Spinal cord (tissue), 10 donors: ENCODE measurements at places on chromosomes 1 and 21.

- no peak for DNase-seq
Measured at GRCh38 chr1:232428036-232428645, 201.8 kb downstream of the SIPA1L2 start.

DNA sequence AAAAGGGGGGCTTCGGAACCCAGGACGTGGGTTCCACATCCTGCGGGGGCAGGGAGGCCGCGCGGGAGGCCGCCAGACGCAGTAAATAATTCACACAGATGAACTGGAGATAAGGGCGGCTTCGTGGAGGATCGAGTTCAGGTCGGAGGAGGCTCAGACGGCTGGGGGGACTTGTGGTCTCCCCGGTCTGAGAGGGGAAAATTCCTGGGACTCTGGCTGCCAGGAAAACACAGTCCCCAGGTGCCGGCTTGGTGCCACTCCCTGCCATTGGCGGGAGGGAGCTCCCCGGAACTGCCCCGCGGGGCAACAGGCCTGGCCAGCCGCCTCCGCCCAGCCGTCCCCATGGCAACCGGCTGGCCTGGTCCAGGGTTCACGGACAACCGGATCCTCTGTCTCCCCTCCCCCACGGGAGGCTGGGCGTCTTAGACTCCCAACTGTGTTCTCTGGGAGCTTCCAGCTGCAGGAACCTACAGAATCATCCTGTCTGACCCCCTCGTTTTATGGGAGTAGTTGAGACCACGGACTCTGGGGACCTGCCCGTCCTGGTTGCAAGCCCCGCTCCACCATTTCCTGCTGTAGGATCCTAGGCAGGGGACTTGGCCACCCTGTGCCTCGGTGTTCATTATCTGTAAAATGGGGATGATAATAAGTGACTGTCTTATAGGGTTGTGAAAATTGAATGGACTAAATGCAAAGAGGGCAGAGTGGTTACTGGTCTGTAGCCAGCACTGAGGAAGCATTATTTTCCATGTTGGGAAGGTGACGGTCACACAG, 9.6 kb downstream of the CAMK2N1 start:
- no peak for DNase-seq

DNA sequence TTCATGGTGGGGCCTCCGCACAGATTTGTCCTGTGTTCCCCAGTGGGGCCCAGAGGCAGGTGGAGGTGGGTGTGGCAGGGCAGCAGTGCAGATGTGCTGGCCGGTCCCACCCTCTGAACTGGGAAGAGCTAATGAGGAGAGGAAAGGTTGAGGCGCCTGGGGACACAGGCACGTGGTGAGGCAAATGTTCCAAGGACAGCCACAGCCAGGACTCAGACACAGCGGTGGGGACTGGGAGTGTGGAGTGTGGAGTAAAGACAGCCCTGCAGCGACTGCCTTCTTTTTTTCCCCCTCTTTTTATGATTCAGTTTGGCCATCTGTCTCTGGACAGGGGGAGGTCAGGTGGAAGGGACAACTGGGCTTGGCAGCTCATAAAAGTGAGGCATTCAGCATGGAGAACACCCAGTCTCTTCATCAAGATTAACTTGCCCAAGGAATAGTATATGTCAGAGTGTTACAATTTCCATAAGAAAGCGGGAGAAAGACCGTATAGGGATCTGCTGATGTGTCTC, 104.2 kb upstream of the GCLM start:
- no peak for DNase-seq

- DNase-seq, result peak; percentile 15
Measured at GRCh38 chr21:38806153-38806941, 618 bp downstream of the ETS2 start.

DNA sequence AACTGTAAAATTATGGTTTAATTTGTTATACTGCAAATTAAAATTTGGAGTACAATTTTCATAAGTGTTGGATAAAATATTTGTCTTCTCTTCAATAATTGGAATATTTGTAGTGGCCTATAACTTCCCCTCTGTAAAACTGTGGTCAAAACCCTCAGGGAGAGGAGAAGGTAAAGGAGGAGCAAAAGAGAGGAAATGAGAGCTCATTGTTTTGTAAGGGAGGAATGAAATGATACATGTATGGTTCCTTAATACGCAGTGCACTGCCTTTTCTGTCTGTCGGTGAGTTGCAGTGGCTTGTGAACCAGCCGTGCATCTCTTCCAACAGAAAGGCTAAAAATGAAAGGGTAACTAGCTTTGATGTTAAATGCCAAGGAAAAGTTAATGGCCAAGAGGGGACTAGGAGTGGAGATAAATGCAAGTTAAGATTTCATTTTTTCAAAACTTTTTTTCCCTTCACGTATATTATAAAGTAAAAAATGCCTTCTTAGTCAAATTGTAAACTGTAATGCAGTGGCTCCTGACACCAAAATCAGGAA, 26.4 kb downstream of the LRRC8D start:
- DNase-seq, result no peak

DNA sequence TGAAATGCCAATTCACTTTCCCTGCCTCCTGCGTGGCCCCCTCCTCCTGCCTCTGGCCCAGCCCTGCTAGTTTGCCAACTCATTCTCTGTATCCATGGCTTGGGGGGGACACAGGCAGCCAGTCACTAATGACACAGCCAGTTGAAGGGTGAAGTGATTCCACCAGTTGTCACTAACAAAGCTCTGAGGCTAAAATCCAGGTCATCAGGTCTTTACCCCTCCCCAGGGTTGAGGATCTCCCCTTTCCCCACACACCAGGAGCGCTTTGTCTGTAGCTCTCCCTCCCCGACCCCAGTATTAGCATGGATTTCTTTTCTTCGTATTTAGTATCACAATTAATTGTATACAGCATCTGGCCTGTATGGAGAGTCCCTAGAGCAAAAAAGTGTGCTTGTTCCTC, 394.1 kb downstream of the RRAGC start:
- no peak for DNase-seq

GRCh38 chr1:20593756-20594155, 4.9 kb downstream of the CDA start:
- no peak for DNase-seq

DNA sequence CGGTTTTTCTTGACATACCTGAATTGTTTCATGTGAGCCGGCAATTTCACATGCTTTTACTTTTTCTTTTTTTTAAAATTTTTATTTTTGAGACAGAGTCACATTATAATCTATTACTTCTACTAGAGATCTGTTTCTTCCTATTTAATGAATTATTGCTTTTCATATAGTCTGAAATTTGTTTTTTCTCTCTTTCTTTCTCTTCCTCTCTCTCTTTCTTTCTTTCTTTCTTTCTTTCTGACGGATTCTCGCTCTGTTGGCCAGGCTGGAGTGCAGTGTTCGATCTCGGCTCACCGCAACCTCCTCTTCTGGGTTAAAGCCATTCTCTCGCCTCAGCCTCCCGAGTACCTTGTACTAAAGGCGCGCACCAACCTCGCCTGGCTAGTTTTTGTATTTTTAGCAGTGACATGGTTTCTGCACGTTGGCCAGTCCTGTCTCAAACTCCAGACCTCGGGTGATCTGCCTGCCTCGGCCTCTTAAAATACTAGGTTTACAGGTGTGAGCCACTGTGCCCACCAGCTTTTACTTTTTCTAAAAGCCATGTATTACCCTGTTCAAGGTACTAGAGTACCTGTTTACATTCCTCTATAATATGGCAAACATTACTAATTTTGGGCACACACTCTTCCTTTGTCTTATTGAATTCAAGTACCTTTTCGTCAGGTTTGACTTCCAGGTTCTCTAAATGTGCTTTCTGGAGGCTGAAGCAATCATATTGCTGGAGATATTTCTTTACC, 86.5 kb upstream of the RHOU start:
- no peak for DNase-seq

GRCh38 chr21:43865540-43866259, 677 bp downstream of the AGPAT3 start:
- no peak for DNase-seq

- DNase-seq, result no peak
Measured at GRCh38 chr21:32048353-32048752, 175.5 kb downstream of the HUNK start.

DNA sequence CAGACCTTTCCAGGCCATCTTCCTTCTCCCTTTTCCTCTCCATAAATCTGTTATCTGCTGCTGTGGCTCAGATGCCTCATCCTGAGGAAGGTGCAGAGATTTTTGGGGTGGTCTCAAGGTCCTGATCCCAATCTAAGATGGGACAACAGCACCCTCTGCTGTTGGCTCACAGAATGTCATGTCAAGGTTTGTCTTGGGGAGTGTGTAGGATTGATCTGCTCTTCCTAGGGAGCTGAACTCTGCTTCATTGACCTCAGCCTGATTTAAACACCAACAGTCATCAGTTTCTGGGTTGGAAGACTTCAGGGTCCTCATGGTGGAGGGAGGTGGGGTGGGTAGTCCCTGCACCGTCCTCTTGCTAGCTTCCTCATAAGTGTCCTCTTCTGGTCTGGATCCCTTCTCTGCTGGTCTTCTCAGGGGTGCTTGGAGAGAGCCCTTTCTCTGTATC, 62.8 kb upstream of the LAX1 start:
- DNase-seq, result peak; percentile 75

DNA sequence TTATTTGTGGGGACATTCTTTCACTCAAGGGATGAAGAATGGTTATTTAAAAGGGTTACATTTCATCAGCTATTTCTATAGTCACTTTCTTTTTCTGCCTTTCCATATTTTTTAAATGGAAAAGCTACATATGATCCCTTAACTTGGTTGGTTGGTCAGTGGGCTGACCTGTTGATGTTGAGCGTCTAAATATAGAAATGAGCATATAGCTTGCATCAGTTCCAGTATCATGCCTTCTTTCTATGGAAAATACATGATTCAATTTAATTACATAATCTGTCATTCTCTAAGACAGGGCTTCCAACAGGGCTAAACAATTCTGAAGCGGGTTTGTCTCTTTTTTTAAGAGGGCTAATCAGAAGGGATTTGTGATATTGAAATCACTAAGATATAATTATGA, 40.6 kb downstream of the TYW3 start:
- DNase-seq, result no peak

DNA sequence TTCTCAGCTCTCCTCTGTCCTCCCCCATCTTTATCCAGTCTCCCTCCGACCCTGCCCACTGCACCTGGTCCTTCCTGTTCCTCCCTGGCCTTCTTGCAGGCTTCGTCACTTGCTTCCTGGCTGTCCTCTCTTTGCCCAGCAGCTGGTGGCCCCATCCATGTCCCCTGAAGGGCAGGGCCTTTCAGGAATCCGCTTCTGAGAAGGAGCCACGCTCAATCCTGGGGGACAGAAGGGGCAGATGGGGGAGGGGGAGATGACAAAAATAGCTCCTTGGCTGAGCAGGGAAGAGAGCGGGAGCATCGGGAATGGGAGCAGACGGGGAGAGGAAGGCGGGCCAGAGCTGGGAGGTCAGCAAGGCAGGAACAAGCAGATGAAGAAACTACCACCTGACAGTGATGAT, 40.7 kb downstream of the SLC30A1 start:
- DNase-seq, result no peak

DNA sequence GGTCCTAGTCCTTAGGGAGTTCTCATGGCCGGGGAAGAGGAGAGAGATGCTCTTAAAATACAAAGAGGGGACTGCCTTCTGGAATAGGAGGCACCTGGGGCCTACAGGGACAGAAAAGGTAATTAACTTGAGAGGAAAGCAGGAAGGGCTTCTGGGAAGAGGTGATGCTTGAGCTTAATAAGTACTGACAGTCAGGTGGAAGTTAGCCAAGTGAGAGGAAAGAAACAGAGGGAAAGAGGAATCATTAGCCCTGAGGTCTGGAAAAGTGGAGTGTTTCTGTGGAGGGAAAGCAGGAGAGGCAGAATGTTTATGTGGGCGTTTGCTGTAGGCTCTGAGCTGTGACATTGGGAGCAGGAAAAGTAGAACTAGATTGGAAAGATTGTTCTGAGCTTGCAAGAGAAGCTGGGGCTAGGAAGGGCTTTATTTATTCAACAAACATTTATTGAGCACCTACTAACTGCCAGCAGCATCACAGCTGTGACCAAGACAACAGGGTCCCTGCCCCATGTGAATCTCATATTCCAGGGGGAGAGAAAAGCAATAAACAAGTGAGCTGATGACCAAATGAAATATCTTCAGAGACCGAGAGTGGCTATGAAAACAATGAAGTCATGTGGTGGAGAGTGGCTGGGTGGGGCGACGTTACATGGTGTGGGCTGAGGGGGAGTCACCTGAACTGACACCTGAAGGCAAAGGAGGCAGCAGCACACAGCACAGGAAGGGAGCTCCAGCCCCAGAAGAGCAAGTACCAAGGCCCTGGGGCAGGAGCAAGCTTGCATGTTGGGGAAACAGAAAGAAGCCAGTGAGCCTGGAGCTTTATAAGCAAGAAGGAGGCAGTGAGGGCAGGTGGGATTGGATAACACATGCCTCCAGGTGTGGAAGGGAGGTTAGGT, 4.4 kb upstream of the FNDC5 start:
- DNase-seq, result no peak

DNA sequence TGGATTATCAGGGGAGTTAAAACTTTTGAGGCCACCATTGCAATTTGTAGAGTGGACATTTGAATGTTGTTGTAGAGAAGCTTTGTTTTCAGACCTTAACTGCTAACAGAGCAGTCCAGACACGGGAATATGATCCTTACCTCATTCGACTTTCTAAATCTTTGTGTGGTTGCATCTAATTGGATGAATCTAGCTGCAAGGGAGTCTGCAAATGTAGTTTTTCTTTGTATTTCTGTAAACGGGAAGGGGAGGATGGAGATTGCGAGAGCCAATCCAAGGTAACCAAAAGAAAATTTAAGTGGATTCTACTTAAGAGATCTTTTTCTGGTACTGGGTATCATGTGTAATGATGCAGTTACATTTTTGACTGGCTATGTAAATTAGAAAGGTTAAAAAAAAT, 110.2 kb downstream of the FMN2 start:
- no peak for DNase-seq

- DNase-seq, result no peak
Measured at GRCh38 chr1:2255420-2256369, 27.6 kb downstream of the SKI start.

DNA sequence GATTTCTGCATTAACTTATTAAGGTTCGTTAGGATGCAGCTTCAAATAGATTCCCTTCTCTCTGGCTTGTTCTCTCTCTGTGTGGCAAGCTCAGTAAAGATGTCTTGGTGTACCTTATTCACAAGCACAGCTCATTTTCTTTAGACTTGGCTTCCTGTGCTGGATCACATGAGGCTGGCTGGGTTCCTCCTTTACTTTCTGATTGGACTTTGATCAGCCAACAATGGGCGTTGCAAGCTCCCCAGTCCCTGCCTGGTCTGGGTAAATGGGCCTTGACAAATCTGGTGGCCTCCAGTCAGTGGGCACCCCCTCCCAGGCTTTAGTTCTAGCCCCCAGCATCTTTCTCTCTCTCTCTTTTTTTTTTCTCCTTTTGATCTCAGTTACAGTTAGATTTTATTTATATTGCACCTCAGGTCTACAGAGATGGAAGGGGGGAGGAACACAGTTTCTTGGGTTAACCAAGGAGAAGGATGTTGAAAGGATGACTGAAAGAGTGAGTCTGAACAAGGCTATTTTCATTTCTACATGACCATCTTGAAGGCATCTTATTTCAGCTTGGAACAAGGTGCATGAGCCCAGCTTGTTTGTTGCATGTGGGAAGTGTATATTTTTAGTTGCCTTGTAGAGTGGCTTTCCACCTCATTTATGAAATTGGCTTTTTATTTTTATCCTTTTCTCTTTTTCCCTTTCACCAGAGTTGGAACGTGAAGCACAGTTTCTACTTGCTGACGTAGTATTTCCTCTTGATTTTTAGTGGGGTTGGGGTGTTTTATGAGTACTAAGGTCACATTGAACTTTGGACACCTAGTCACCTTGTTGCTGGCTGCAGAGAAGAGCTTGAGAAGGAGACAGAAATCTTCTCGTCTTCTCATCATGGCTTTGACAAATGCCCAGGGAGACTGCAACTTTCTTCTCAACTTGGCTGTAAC, 77.1 kb downstream of the PBX1 start:
- DNase-seq, result peak; percentile 72

GRCh38 chr1:87007323-87007722, 92.9 kb downstream of the HS2ST1 start:
- DNase-seq, result no peak

GRCh38 chr1:174989536-174990220, 10.1 kb upstream of the CACYBP start:
- no peak for DNase-seq
